ENCODE measurements at places on chromosomes 3 and 15. TPM values are rescaled to one million over a fixed set of nuclear protein-coding genes. Genes with fewer than 3 reads are reported as not detected.

NLGN1 gene
- 0.40 TPM for total RNA-seq

SSR3 gene
- 68.8 TPM for total RNA-seq

DNA sequence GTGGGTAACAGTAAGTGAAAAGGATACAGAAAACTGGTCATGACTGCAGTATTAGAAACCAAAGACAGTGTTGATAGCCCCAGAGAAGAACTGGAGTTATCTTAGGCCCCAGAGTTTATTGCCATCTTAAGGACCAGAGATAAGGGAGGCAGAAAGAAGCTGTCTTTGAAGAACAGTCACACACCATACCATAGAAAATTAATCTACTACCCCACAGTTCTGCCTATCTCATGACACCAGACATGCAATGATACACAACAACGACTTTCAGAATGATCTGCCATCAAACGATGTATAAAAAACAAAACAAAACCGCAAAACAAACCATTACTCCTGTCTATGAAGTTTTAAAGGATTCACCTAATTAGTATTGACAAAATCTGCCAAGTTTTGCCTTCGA, 9.6 kb downstream of the CPOX start:
- no peaks in the 10 kb centered on the region for H3K27me3 ChIP-seq
- H3K4me1 ChIP-seq: no peaks in the 10 kb centered on the region
- no peak overlapping the region for H3K4me3 ChIP-seq
- no peak for DNase-seq
- H3K36me3 ChIP-seq: peaks cover 26% of the 10 kb centered on the region

GRCh38 chr3:108103040-108103751, 12.4 kb upstream of the CD47 start:
- no peak overlapping the region for H3K27ac ChIP-seq
- H3K36me3 ChIP-seq: no peaks in the 10 kb centered on the region
- peaks cover 12% of the 10 kb centered on the region for H3K4me1 ChIP-seq
- H3K4me3 ChIP-seq: no peak overlapping the region

P2RY13 gene
- 0.40 TPM for total RNA-seq

DNA sequence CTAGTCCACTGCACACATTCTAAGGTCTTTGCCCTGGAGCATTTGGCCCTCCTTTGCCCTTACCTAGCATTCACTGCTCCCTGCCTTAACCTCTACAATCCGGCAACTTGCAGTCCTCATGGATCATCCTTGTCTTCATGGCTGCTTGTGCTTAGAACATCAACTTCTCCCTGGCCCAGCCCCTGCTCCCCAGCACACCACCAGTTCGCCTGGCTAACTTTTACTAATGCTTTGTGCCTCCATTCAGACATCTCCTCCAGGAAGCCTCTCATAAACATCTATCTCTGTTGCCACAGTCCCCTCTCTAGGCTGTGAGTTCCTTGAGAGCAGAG, 57.1 kb downstream of the AAGAB start:
- H3K27ac ChIP-seq: no peak overlapping the region
- DNase-seq: no peak
- no peaks in the 10 kb centered on the region for H3K4me1 ChIP-seq
- H3K27me3 ChIP-seq: no peaks in the 10 kb centered on the region
- H3K36me3 ChIP-seq: no peaks in the 10 kb centered on the region

DNA sequence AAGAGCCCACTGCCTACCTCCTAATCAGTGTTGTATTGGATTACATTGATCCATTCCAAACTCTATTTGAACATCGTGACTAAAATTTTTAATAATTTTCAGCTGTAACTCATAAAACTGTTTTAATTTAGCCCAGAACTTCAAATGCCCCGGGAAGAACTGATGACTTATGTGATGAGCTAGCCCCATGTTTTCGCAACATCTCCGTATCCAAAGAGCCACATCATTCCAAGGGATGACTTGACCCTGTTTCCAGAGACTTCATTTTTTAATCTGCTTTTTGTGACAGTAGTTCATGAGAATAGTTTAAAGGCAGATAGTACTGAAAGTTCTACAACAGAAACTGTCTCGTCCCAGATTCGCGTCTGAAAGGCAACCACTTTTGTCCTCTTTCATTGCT, 97.4 kb downstream of the STAC start:
- H3K36me3 ChIP-seq: no peaks in the 10 kb centered on the region
- H3K27me3 ChIP-seq: no peaks in the 10 kb centered on the region
- DNase-seq: no peak
- no peak overlapping the region for H3K27ac ChIP-seq
